Ovary (tissue), 10 donors: ENCODE measurements at places on chromosomes 12 and 14. TPM values are rescaled to one million over a fixed set of nuclear protein-coding genes. Genes with fewer than 3 reads are reported as not detected.

- no peak for DNase-seq
- H3K27me3 ChIP-seq: no peaks in the 10 kb centered on the region
- H3K36me3 ChIP-seq: no peaks in the 10 kb centered on the region
- no peaks in the 10 kb centered on the region for H3K4me1 ChIP-seq
Measured at GRCh38 chr12:115898670-115899069, 378.8 kb downstream of the MED13L start.

The ALDH6A1 gene
- 31.7 TPM for total RNA-seq

GRCh38 chr14:34633742-34634141 is 3.8 kb upstream of the SNX6 start:
- no peaks in the 10 kb centered on the region for H3K27me3 ChIP-seq
- DNase-seq: no peak
- no peak overlapping the region for H3K4me3 ChIP-seq
- no peak overlapping the region for H3K27ac ChIP-seq

- no peak for DNase-seq
- peaks cover 29% of the 10 kb centered on the region for H3K4me1 ChIP-seq
- no peaks in the 10 kb centered on the region for H3K36me3 ChIP-seq
Measured at GRCh38 chr12:120847814-120848213, 56.3 kb downstream of the SPPL3 start.

GRCh38 chr14:100405760-100406455 is 82.8 kb downstream of the SLC25A47 start:
- H3K36me3 ChIP-seq: no peaks in the 10 kb centered on the region
- H3K27me3 ChIP-seq: no peaks in the 10 kb centered on the region
- H3K27ac ChIP-seq: no peak overlapping the region
- no peak for DNase-seq
- H3K4me1 ChIP-seq: no peaks in the 10 kb centered on the region

DNA sequence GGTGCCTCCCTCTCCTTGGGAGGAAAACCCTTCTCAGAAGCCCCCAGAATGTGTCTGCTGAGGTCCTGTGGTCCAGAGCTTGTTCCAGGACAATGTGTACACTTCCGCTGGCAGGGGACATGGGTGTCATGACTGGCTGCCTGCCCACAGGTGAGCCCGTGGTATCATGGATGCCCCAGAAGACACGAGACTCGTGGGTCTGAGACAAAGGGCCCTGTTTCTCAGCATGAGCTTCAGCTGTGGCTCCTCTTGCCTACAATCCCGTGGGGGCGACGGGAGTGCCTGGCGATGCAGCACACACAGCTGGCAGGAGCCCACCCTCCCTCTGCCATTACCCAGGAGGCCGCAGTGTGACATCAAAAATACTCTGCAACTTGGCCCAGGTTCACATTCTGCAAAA is 7.0 kb downstream of the TMEM121 start:
- peaks cover 8% of the 10 kb centered on the region for H3K4me1 ChIP-seq
- H3K27ac ChIP-seq: no peak overlapping the region
- DNase-seq: no peak
- H3K36me3 ChIP-seq: no peaks in the 10 kb centered on the region

DNA sequence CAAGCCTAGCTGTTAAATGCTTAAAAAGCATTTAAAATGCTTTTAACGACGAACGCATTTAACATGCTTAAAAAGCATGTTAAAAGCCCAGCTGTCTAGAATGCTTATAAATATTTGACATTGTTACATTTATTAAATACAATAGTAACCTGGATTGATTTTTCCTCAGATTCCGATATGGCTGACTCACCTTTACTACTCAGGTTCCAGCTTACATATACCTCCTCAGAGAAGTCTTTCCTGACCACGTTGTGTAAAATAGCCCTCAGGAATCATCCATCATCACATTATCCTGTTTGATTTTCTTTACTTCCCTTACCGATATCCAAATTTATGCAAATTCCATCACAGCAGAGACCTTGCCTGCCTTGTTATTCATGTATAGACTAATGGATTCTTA is 51.4 kb downstream of the SLC41A2 start:
- no peaks in the 10 kb centered on the region for H3K27me3 ChIP-seq
- no peak overlapping the region for H3K27ac ChIP-seq
- DNase-seq: no peak
- no peaks in the 10 kb centered on the region for H3K36me3 ChIP-seq
- no peak overlapping the region for H3K4me3 ChIP-seq

The KLRC2 gene
- total RNA-seq: 1.2 TPM
